ENCODE measurements at places on chromosomes 4 and X.

- H3K4me1 ChIP-seq: no peaks in the 10 kb centered on the region
- no peak overlapping the region for H3K4me3 ChIP-seq
- H3K27me3 ChIP-seq: no peaks in the 10 kb centered on the region
- H3K27ac ChIP-seq: no peak overlapping the region
- no peaks in the 10 kb centered on the region for H3K36me3 ChIP-seq
- DNase-seq: no peak
Measured at GRCh38 chr4:88295656-88296055, 11.3 kb upstream of the PPM1K start.

DNA sequence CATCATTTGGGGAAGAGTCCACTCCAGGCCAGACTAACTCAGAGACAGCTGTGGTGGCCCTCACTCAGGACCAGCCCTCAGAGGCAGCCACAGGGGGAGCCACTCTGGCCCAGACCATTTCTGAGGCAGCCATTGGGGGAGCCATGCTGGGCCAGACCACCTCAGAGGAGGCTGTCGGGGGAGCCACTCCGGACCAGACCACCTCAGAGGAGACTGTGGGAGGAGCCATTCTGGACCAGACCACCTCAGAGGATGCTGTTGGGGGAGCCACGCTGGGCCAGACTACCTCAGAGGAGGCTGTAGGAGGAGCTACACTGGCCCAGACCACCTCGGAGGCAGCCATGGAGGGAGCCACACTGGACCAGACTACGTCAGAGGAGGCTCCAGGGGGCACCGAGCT, 3.3 kb upstream of the ERAS start:
- no peaks in the 10 kb centered on the region for H3K4me1 ChIP-seq
- DNase-seq: no peak
- H3K36me3 ChIP-seq: no peaks in the 10 kb centered on the region

DNA sequence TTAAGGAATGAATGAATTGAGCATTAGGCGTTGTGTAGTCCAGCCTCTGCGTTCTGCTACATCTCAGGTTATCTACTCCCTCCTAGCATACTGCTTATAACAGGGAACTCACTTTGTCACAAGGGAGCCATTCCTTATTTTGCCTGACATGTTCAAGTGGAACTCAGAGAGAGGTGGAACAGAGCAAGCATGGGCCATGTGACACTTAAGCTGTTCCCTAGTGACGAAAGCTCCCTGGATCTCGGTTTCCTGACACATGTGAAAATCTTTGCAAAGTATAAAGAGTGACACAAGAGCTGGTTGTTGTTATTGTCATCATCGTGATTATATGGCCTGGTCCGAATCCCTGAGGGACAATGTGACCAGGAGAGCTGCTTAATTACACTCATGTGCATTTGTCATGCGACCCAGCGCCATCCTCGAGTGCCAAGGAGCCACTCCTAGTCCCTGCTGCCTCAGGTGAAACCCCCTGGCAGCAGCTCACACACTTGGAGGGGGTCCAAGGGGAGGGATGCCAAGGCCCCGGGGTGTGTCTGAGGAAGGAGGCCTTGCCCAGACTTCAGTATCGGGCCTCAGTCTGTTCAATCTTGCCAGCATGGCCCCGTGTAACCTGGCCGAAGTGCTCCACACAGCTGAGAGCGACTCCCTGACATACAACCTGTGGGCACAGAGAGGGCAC, 98.5 kb upstream of the MAP3K15 start:
- no peaks in the 10 kb centered on the region for H3K4me1 ChIP-seq
- no peak overlapping the region for H3K27ac ChIP-seq
- DNase-seq: no peak
- H3K36me3 ChIP-seq: no peaks in the 10 kb centered on the region
- no peaks in the 10 kb centered on the region for H3K27me3 ChIP-seq

DNA sequence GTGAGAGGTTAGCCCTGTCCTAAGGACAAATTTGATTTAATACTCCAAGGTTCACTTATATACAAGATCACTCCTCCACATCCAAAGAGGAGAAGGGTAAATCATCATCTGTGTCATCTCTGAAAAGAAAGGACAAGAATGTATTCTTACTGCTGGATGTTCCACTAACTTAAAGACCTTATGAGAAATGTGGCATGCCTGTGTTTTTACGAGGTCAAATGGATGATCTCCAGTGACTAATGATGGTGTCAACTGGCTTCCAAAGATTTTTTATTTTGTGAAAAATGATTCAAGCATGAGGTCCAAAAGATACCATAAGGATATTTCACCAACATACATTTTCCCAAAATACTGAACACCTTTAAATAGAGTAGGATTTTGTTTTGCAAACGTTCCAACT, 143.4 kb downstream of the PTCHD1 start:
- no peak for DNase-seq
- no peaks in the 10 kb centered on the region for H3K27me3 ChIP-seq
- no peaks in the 10 kb centered on the region for H3K4me1 ChIP-seq
- H3K27ac ChIP-seq: no peak overlapping the region
- no peak overlapping the region for H3K4me3 ChIP-seq

- H3K4me3 ChIP-seq: no peak overlapping the region
- no peaks in the 10 kb centered on the region for H3K27me3 ChIP-seq
- no peak overlapping the region for H3K27ac ChIP-seq
- no peak for DNase-seq
- no peaks in the 10 kb centered on the region for H3K36me3 ChIP-seq
- no peaks in the 10 kb centered on the region for H3K4me1 ChIP-seq
Measured at GRCh38 chrX:981791-982626, 230.4 kb downstream of the CRLF2 start.
